ENCODE measurements at places on chromosomes 7 and 10.

- no peak for DNase-seq
Measured at GRCh38 chr7:27166531-27167505, 1.5 kb upstream of the HOXA9 start.

DNA sequence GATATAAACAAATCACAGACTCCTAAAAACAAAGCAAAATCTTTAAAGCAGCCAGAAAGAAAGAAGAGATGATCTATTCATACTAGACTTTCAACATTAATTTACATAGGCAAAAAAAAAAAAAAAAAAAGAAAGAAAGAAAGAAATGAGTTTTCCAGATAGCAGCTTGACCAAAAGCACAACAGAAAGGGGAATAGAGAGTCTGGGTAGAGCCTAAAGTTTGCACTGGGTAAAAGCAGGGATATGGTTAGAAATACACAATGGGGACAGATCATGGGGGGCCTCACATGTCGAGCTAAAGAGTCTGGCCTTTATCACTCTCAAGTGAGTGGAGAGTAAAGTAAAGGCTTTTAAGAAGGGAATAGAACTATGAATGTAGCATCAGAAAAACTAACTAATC, 169.8 kb downstream of the SGMS1 start:
- no peak for DNase-seq

DNA sequence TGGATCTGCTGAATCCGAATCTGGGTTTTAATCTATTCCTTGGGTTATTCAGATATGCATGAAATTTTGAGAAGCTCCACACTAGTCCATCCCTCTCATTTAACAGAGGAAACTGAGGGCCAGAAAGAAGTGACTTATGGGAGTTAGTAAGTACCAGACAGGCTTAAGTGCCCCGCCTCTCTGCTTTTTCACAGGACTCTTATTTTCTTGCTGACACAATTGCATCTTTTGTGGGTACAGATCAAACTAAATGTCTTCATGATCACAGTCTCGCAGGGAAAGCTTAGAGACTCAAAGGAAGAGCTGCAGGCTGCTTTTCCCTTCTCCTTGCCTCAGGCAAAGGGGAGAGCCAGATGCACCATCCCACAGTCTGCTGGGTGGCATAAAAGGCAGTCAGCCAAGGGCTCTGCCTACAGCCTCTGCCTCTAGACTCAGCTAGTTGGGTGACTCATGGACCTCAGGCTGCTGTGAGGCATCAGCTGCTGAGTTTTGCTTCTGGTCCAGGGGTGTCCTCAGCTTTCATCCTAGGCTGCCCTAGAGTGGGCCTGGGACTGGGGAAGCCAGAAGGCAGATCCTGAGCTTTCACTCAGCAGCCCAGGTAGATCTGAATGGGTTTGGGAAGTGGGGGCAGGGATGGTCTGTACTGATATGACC, 11.6 kb downstream of the GOLGA7B start:
- DNase-seq, result no peak

GRCh38 chr10:59779756-59780533, 26.7 kb upstream of the MRLN start:
- no peak for DNase-seq

- DNase-seq, result peak; percentile 31
Measured at GRCh38 chr7:150323682-150324372, 482 bp upstream of the ACTR3C start.

DNA sequence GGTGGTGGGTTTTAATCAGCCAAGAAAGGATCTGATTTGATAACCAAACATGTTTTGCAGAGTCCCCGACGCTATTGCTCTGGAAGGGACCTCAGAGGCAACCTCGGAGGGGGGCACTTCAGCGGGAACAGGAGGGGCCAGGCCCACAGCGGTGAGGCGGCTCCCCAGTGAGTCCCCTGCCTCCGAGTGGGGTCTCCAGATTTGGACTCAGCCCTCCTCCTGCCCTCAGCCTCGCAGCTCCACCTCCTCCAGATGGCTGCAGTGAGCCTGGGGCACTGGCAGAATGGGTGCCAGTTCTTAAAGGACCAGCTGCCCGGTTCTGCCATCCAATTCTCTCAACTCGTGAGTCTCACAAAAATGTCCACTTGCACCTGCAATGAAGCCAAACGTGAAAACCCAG, 61.0 kb upstream of the NANOS1 start:
- no peak for DNase-seq

- no peak for DNase-seq
Measured at GRCh38 chr10:61985715-61986114, 84.2 kb downstream of the ARID5B start.

- no peak for DNase-seq
Measured at GRCh38 chr10:105545101-105545500, 904.0 kb downstream of the SORCS3 start.

GRCh38 chr7:77894574-77895091, 96.1 kb downstream of the PHTF2 start:
- no peak for DNase-seq

DNA sequence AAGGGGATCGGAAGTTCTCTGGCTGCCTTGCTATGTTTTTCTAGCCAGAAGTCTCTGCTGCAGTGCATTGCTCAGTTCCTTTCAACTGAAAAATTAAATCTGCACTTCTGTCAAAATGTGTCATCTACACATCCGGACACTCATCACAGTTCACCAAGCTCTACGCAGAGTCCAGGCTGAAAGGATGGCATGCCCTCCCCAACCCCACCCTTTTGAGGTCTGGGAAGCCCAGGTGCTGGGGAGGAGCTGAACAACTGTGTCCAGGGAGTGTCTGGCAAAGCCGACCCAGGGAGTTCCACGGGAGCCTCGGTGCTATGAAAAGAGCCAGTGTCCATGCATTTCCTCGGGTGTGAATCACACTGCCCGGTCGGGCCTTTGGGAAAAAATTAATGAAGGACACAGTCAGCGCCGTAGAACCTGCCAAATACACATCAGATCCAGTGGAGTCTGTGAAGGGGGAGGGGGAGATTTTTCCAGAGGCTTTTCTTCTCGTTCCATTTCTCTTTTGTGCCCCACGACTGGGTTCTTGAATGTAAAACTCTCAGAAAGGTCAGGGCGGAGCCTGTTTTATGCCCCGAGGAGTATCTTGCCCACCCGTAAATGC, 757 bp upstream of the PALS2 start:
- DNase-seq, result peak; percentile 17

- no peak for DNase-seq
Measured at GRCh38 chr10:71225291-71226058, 13.1 kb downstream of the UNC5B start.

- DNase-seq, result no peak
Measured at GRCh38 chr7:155454183-155455112, 3.5 kb upstream of the EN2 start.

- no peak for DNase-seq
Measured at GRCh38 chr10:118216571-118217170, 125.5 kb downstream of the FAM204A start.

Data from stimulated activated CD4-positive, alpha-beta T cell treated with anti-CD3 and anti-CD28 coated beads, Interleukin-4, amount 100 ng/mL, for 24 hours (primary cell).